NT2/D1 (cell line): ENCODE measurements at places on chromosomes 5 and 9.

DNA sequence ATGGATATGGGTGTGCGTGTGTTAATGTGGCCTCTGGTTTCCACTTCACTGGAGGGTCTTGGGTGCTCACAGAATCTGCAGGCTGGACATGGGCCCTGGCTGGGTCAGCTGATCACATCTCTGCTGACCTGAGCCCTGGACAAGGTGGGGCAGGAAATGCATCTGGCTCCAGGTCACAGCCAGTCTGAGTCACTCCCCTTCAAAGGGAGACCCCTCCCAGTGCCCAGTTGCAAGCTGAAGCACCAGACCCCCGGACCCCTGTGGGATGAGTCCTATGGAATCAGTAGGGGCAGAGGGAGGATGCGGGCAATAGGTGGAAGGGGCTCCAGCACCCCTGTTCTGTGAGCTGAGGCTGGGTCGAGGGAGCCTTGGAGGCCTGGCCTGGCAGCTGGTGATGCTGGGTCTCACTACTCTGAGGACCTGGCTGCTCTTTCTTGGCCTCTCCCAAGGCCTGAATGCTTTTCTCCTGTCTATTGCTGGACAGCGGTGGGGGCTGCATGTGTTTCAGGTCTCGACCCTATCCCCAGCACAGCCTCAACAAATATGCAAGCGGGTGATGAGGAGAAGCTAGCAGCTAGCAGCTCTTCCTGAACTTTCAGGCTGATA is 54.5 kb downstream of the PHF2 start:
- no peak for DNase-seq

- DNase-seq: no peak
Observed at GRCh38 chr5:40360685-40361084, 319.0 kb upstream of the PTGER4 start.

GRCh38 chr9:114287001-114287762 is 35.7 kb upstream of the ORM1 start:
- DNase-seq: no peak

DNA sequence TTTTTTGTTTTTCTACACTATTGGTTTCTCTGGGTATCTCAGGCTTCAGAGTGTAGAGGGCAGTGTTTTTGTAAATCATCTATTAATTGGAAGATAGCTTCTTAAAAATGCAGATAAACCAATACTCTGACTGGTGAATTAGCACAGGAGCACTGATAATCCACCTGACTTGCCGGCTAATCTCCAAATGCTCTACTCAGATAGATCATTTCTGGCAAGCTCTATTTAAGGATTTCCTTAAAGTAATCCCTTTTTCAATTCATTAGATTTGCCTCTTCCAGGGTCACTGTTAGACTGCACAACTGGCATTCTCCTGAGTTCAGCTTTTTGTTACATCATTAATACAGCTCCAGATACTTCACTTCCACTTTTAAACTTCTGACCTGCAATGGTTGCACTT is 1390.3 kb upstream of the NUDT12 start:
- no peak for DNase-seq

- no peak for DNase-seq
Observed at GRCh38 chr5:170945275-170945674, 83.5 kb downstream of the RANBP17 start.

GRCh38 chr5:118952992-118953651 is 35.2 kb downstream of the DTWD2 start:
- no peak for DNase-seq

- DNase-seq: no peak
Observed at GRCh38 chr9:111965566-111966019, 69.0 kb downstream of the UGCG start.

DNA sequence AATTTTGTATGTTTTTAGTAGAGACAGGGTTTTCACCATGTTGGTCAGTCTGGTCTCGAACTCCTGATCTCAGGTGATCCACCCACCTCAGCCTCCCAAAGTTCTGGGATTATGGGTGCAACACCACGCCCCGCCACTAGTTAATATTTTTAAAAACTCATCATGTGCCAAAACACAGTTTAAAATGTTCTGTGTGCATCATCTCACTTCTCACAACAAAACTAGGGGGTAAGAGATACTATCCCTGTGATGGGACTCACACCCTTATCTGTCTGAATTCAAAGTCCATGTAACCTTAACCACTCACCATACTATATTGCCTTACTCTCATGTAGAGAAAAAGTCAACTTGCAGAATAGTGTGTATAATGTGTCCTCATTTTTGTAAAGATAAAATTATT is 2.6 kb downstream of the PKD2L2 start:
- no peak for DNase-seq

DNA sequence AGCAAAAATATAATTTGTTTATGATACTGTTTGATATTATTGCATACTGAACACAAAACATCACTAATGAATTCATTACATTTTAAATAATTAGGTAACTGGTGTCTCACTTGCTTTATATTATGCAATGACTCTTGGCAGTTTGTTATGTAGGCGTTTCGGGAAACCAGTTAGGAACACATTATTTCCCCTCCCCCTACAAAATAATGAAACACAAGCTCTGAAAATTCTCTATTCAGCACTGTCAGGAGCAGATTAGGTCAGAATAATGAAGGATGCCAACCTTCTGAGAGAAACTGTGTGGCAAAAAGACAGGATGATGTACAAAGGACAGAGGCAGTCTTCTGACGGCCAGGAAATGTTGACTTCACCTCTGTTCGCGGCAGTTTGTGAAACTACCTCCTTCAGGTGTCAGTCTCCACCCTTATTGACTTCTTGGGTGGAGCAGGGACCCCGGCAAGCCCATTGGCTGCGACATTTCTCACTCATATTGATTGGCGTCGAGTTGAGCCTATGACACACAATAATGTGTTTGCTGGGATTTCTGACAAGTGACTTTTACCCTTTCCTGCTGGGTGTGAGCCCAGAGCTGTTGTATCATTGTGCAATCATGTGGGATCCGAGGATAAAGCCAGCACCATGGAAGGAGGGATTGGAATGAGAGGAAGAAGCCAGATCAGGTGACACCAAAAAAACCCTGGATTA is 33.9 kb downstream of the SH3PXD2B start:
- no peak for DNase-seq

DNA sequence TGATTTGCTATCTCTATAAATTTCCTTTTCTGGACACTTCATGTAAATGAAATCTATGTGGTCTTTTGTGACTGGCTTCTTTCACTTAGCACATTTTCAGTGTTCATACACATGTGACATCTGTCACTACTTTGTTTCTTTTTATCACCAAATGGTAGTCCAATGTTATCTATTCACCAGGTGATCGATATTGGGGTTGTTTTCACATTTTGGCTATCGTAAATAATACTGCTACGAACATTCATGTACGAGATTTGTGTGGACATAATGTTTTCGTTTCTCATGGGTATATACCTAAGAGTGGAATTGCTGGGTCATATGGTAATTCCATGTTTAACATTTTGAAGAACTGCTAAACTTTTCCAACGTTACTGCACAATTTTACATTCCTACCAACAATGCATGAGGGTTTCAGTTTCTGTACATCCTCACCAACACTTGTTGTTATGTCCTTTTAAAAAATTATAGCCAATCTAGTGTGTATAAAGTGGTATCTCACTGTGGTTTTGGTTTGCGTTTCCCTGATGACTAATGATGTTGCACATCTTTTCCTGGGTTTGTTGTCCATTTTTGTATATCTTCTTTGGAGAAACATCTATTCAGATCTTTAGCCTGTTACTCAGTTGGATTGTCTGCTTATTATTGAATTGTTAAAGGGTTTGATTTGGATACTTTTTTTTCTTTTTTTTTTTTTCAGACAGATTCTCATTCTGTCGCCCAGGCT is 263.0 kb downstream of the PDZD2 start:
- DNase-seq: no peak

DNA sequence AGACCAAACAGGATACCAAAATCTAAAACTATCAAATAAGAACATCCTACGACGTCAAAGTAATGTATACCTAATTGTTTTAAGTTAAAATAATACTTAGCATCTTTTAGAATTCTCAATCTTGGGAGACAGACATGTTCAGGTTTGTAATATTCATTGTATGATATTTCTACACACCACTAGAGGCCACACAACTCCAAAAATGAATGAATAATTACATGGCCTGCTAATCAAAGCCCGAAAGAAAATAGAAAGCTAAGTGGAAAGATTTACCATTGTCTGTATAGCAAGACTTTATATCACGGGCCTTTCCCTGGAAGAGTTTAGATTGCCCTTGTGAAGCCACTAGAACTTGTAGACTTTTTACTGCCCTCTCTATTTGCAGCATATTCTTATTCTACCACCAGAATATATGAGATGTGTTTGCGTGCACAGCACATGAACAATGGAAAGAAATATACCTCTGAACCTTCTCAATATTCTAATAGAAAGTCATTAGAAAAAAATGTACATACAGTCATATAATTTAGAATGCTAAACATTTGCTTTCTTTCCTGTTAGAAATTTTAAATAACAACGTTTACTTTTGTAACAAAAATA is 380.1 kb upstream of the NUDT12 start:
- DNase-seq: no peak

DNA sequence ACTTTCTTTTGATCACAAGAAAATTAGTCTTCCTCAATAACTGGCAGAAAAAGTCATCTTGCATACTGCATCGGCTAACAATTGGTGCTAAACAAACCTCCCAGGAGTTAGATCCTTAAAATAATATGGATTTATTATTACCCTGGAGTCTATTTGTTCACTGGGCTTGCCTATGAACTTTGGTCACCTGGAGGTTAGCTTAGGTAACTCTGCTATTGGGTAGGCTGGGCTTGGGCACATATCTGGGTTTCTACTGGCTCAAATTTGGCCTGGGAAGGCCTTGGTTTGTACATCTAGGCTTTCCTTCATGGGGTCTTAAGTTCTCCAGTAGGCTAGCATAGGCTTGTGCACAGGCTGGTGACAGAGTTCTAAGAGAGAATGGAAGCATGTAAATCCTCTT is 279.9 kb downstream of the RASEF start:
- no peak for DNase-seq

- DNase-seq: no peak
Observed at GRCh38 chr5:178149199-178149932, 4.3 kb downstream of the NHP2 start.

DNA sequence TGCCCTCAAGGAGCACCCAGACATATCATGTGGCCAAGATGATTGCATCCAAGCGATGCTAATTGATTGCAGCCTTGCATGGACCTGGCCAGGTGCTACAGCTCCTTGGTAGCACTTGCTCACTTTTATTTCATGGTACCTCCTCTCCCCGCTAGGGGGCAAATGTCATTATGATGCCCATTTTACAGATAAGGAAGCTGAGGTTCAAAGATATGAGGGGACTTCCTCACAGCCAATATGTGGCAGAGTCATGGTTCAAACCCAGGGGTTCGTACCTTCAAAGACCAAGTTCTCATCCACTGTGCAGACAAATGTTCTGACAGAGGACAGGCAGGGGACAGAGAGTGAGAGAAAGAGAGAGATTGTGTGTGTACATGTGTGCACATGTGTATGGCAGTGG is 21.9 kb upstream of the KCNMB1 start:
- DNase-seq: no peak

GRCh38 chr5:143311955-143312354 is 91.5 kb downstream of the NR3C1 start:
- no peak for DNase-seq

- DNase-seq: no peak
Observed at GRCh38 chr5:124342584-124342983, 403.9 kb downstream of the ZNF608 start.

GRCh38 chr5:154519359-154519758 is 41.3 kb upstream of the HAND1 start:
- DNase-seq: no peak

- DNase-seq: no peak
Observed at GRCh38 chr9:126617003-126617822, 3.5 kb downstream of the LMX1B start.

DNA sequence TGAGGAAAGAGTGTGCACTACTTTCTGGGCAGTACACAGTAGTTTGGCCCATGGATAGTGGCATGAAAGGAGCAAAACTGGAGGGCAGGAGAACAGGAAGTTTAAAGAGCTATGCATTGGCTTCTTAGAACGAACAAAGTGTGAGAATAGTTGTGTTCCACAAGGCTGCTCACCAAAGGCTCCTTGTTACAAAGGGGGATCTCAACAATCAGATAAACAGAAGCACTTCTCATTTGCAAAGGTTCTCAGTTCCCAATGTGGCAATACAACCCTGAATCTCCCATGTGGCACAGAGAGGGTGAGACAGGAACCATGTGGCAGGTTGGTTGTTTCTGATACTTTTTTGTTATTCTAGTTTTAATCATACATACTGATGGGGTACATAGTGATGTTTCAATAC is 158.4 kb downstream of the CARTPT start:
- DNase-seq: no peak

DNA sequence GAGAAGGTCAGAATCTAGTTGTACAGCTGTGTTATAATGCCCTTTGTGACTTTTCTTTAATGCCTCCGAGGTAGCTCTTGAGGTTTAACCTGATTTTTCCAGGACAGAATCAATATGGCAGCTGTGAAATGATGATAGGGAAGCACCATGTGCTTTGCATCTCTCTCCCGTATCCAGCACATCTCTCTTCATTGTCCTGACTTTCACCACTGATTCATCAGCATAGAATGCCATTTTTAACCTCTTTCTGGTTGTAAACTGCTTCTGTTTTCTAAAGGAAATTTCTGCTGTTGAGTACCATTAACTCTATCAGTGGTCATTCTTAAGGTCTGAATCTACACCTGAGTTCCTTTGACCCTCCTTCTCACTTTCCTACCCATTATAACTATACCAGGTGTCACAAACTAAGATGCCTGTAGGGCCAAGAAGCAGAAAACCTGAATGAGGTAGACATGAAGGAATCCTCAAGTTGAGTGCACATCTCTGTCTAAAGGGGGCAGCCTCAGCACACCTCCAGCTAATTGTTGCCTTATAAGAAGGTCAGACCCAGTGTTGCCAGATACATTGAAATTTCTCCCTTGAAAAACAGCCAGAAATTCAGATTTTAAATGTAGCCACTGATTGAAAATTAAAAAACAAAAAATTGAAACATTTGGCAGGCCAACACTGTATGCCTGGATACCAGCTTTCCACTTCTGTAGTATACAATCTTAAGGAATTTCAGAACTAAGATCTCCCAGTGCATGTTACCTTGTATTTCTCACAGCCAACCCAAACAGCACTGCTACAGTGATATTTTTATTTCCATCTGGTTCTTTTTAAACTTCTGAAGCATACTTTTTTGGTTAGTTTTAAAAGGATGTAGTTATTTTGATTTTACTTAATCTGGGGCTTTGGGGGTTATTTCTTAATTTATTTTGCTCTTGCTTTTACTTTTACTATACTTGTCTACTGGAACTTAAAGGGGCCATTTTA is 35.8 kb upstream of the TLX3 start:
- peak; percentile 18 for DNase-seq
